ENCODE measurements at places on chromosomes 1 and 21.

GRCh38 chr1:203038891-203039608, 12.8 kb downstream of the PPFIA4 start:
- peak; percentile 74 for DNase-seq

DNA sequence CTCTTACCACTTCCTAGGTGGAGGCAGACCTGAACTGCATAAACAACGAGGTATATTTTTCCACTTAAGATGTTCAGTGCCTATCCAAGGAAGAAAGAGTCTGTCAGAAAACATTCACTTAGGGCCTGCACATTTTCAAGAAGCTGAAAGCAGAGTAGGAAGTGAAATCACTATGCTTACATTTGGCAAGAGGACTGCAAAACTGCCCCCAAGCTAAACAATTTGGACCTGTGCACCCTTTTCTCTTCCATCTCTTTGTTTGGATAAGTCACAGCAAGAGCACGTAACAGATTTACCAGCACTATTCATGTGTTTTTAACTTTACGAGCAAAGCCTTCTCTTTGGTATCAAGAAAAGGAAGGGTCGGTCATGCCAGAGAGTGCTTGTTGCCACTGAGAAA, 13.2 kb upstream of the BEND5 start:
- no peak for DNase-seq

GRCh38 chr21:41832596-41833496, 46.3 kb downstream of the PRDM15 start:
- DNase-seq = no peak

DNA sequence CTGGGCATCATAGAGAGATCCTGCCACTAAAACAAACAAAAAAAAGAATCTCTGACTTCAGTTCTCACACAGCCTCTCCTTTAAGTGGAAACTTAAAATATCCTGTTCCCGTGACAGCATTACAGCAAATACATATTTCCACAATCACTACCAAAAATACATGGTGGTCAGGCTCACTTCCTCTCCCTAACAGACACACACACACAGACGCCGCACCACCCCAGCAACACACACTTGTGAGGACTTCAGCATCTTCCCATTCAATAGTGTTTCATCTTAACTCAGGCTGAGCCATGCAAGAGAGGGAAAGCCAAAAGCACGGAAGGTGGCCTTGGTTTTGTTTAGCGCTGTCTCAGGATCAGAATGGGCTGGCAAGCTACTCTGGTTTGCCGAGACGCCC, 21.9 kb downstream of the KIAA1614 start:
- DNase-seq = no peak

DNA sequence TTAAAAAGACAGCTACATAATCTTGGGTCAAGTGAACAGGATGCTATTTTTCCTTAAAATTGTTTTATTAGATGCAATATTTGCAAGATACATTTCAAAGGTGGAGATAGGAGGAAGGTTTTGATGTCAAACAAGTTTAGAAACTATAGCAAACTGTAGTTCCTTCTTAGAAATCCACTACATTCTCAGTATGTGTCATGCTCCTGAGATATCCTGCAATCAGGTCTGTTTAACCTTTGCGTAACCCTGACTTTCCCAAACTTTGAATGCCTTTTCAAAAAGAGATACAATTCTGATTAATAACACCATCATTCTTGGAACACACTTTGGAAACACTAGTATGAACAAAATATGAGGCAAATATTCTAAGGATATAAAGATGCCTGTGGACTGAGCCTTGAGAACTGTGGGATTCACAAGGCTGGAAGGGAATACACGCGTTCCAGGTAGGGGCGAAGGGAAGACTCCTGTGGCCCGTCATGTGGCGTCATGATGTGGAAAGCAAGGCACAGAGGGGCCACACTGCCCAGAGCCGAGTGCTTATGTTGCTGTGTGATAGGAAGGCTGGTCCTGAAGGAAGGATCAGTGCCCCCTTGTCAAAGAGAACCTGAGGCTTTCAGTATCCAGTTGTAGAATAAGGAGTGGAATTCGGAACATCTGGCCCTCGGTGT, 19.6 kb upstream of the TARBP1 start:
- DNase-seq = no peak

All from transverse colon (tissue), 4 donors.